ENCODE measurements at places on chromosomes 6 and 20. TPM values are rescaled to one million over a fixed set of nuclear protein-coding genes. Genes with fewer than 3 reads are reported as not detected.

GRCh38 chr6:124694139-124694705, 268.0 kb upstream of the RNF217 start:
- H3K27ac ChIP-seq: no peak overlapping the region
- H3K27me3 ChIP-seq: no peaks in the 10 kb centered on the region
- no peaks in the 10 kb centered on the region for H3K4me1 ChIP-seq
- DNase-seq: no peak
- H3K36me3 ChIP-seq: no peaks in the 10 kb centered on the region

DNA sequence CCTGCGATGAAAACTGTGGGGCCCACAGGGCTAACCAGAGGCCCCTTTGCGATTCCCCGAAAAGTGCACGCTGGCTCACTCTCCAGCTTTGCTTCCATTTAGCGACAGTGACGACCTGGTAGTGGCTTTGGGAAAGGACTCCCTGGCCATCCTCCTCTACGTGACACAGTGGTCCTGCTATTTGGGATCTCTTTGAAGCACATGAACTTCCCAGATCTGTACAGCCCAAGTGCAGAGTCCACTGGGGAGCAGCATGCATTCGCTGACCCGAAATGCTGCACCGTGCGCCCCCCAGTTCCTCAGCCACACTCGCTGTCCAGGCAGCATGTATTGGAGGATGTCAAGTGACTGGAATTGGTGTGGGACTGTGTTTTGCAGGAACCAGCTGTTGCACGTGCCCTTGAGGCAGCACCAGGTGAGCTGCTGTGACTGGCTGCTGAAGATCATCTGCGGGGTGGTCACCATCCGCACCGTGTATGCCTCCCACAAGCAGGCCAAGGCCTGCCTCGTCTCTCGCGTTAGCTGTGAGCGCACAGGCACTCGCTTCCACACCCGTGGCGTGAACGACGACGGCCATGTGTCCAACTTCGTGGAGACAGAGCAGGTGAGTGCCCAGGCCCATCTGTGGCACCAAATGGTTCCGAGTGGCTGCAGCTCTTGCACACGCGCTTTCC, 51.6 kb downstream of the SYNJ2 start:
- H3K27me3 ChIP-seq: no peaks in the 10 kb centered on the region
- H3K4me3 ChIP-seq: no peak overlapping the region
- H3K36me3 ChIP-seq: no peaks in the 10 kb centered on the region
- DNase-seq: no peak
- peaks cover 3% of the 10 kb centered on the region for H3K4me1 ChIP-seq
- no peak overlapping the region for H3K27ac ChIP-seq

DNA sequence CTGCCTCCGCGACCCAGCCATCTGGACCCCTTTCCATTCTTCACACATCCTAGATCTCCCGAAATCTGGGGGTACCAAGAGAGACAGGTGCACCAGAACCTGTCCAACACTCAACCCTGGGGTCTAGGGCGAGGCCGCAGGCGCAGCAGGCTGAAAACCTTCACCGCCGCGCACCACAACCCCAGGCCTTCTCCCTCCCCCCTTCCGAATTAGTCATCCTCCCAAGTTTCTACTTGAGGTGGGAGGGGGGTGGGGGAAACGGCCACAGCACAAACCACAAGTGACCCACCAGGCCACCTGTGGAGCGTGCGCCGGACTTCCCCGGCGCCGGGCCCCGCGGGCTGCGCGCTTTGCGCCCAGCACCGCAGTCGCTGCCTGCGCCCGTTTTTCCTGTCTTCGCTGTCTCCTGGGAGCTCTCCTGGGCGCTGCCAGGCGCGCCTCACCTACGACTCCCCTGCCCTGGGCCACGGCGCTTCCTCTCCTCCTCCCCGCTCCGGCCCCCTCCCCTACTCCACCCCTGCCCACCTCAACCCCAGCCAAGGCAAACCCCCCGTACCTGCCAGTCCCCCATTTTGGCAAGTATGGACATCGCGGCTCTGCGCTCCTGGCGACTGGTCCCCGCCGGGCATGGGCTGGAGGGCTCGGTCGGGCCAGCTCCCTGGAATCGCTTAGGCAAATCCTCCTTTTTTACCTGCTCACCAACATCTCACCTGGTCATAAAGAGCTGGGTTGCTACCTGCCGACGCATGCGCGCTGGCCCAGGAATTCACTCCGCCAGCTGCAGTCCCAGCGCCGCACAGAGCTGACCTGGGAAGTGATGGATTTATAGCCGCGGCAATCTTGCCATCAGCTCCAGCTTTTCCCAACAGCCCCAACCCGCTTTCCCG, 4.2 kb upstream of the TFAP2A start:
- no peak overlapping the region for H3K4me3 ChIP-seq
- no peak for DNase-seq
- H3K36me3 ChIP-seq: no peaks in the 10 kb centered on the region

MYLK2 gene
- total RNA-seq: not detected

IFNGR1 gene
- total RNA-seq: 52.5 TPM

GRCh38 chr20:1894951-1895673, at the start of gene SIRPA:
SIRPA (plus strand) TSS chr20:1895407; CDS start chr20:1895448, 41 bp downstream.
- H3K27me3 ChIP-seq: no peaks in the 10 kb centered on the region
- H3K36me3 ChIP-seq: no peaks in the 10 kb centered on the region
- no peaks in the 10 kb centered on the region for H3K4me1 ChIP-seq

DNA sequence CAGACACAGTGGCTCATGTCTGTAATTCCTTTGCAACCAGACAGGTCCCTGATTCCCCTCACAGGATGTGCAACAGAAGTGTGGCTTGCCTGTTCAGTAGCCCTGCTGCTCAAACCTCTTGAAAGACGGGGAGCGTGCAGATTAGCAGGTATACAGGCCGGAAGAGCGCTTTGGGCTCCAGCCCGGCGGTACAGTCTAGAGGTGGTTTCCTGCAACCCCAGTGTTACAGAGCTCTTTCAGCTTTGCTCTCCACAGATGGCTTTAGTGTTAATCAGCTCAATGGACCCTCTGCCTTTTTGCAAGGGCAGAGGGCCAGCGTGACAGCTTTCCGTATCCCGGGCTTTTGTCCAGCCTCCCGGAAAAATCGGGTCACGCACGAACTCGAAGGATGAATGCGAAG, 67.2 kb upstream of the TNFRSF21 start:
- H3K4me3 ChIP-seq: no peak overlapping the region
- no peaks in the 10 kb centered on the region for H3K36me3 ChIP-seq
- no peaks in the 10 kb centered on the region for H3K4me1 ChIP-seq
- DNase-seq: no peak
- no peaks in the 10 kb centered on the region for H3K27me3 ChIP-seq

BPIFB4 gene
- not detected for total RNA-seq

DNA sequence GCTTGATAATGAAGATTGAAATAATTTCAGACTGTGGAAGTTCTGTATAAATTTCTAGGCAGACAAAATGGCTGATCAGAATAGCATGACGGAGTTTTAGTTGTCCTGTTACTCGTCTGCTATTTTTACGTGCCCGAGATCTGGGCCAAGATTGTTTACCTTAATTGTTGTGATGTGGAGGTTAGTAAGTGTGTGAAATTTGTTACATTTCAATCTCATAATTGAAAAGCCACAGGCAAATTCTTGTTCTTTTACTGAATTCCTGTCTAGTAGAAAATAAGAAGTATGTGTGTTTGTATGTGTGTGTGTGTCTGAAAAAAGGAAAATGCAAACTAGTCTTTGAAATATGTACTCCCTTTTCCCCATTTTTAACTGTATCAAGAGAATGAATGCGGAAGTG, 115.2 kb downstream of the UTRN start:
- H3K27me3 ChIP-seq: no peaks in the 10 kb centered on the region
- DNase-seq: no peak
- H3K36me3 ChIP-seq: no peaks in the 10 kb centered on the region
- H3K27ac ChIP-seq: peak overlapping the region; percentile 40
- peaks cover 7% of the 10 kb centered on the region for H3K4me1 ChIP-seq

- no peak for DNase-seq
- no peaks in the 10 kb centered on the region for H3K27me3 ChIP-seq
Measured at GRCh38 chr6:52953911-52954839, 40.9 kb downstream of the GSTA4 start.

DNA sequence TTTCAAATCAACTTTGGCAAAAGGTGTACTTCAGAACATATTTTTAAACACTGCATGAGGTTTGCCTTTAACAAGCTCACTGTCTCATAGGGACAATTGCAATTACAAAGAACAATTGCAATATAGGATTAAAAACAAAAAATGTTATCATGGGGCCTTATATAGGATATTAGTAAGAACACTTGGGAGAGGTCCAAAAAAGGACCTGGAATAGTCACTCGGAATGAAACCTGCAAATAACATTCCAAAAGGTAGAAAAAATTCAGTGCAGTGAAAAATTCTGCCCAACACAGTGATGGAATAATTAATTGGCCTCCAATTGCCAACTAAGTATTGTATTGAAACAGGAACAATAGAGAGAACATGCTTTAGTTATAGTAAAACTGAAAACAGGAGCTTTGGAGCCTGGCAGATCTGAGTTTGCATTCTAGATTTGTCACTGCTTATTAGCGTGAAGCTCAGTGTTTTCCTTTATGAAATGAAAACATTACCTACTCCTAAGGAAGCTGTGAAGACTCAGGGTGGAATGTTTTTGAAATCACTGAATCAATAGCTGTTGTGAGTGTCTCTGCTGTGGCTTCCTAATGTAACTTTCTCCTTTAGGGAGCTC, 172.6 kb upstream of the BMP5 start:
- no peaks in the 10 kb centered on the region for H3K4me1 ChIP-seq
- H3K27me3 ChIP-seq: no peaks in the 10 kb centered on the region
- DNase-seq: no peak
- H3K36me3 ChIP-seq: no peaks in the 10 kb centered on the region
- no peak overlapping the region for H3K4me3 ChIP-seq
- H3K27ac ChIP-seq: no peak overlapping the region

- no peak for DNase-seq
- H3K27me3 ChIP-seq: no peaks in the 10 kb centered on the region
- no peaks in the 10 kb centered on the region for H3K36me3 ChIP-seq
- H3K27ac ChIP-seq: no peak overlapping the region
- no peaks in the 10 kb centered on the region for H3K4me1 ChIP-seq
- no peak overlapping the region for H3K4me3 ChIP-seq
Measured at GRCh38 chr6:105251689-105252088, 71.9 kb upstream of the POPDC3 start.

OVOL2 gene
- total RNA-seq: 0.48 TPM

DNA sequence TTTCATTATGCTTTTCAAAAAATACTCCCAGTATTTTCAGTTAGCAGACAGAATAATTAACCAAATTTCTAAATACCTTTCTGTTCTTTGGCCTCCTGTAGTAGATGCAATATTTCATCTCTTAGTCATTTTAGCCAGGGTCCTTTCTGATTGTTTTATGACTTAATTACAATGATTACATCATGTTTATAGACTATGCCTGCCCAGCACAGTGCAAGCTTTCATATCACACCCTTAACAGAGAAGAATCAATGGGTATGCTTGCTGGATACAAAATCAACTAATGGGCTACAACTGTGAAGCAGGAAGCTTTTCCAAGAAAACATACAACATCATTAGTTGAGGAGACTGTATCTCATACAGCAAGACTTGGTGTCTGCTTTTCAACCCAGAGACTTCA, 119.8 kb upstream of the NRSN1 start:
- no peak for DNase-seq
- no peak overlapping the region for H3K27ac ChIP-seq
- H3K4me1 ChIP-seq: no peaks in the 10 kb centered on the region
- no peak overlapping the region for H3K4me3 ChIP-seq
- H3K27me3 ChIP-seq: no peaks in the 10 kb centered on the region

COX4I2 gene
- 3.5 TPM for total RNA-seq

GRCh38 chr6:56328728-56329090, 81.3 kb upstream of the COL21A1 start:
- no peaks in the 10 kb centered on the region for H3K4me1 ChIP-seq
- no peaks in the 10 kb centered on the region for H3K36me3 ChIP-seq
- H3K27ac ChIP-seq: no peak overlapping the region
- H3K4me3 ChIP-seq: no peak overlapping the region
- no peaks in the 10 kb centered on the region for H3K27me3 ChIP-seq

DNA sequence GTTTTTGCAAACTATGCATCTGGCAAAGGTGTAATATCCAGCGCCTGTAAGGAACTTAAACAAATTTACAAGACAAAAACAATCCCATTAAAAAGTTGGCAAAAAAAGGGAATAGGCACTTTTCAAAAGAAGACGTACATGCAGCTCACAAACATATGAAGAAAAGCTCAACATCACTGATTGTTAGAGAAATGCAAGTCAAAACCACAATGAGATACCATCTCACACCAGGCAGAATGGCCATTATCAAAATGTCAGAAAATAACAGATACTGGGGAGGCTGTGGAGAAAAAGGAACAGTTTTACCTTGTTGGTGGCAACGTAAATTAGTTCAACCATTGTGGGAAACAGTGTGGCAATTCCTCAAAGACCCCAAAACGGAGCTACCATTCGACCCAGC, 54.2 kb downstream of the TSBP1 start:
- H3K27me3 ChIP-seq: no peaks in the 10 kb centered on the region
- no peak overlapping the region for H3K27ac ChIP-seq
- H3K4me1 ChIP-seq: no peaks in the 10 kb centered on the region
- H3K4me3 ChIP-seq: no peak overlapping the region
- no peak for DNase-seq

C6orf163 gene
- total RNA-seq: 2.8 TPM

DNA sequence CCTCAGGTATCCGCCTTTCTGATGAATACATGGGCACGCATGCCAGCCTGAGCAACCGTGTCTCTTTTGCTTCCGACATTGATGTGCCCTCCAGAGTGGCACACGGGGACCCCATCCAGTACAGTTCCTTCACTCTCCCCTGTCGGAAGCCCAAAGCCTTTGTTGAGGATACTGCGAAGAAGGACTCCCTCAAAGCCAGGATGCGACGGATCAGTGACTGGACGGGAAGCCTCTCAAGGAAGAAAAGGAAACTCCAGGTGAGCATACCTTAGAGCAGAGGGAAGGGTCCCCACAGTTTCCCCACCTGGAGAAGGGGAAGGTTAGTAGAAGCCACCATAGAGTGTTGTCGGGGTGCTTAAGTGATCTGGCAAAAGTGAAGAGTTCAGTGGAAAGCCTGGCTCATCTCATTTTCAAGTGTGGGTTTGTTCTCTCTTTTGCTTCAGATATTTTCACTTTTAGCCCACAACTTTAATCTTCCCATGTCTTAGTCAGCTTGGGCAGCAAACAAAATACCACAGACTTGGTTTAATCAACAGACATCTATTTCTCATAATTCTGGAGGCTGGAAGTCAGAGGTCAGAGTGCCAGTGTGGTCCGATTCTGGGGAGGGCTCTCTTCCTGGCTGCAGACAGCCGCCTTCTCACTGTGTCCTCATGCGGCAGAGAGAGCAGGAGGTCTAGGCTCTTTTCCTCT, 133.5 kb upstream of the CLDN20 start:
- no peaks in the 10 kb centered on the region for H3K36me3 ChIP-seq
- no peaks in the 10 kb centered on the region for H3K4me1 ChIP-seq
- no peak for DNase-seq
- no peak overlapping the region for H3K4me3 ChIP-seq
- no peak overlapping the region for H3K27ac ChIP-seq

WFDC12 gene
- total RNA-seq: not detected

RNF39 gene
- total RNA-seq: 0.31 TPM

MAP3K5 gene
- 92.0 TPM for total RNA-seq

DNA sequence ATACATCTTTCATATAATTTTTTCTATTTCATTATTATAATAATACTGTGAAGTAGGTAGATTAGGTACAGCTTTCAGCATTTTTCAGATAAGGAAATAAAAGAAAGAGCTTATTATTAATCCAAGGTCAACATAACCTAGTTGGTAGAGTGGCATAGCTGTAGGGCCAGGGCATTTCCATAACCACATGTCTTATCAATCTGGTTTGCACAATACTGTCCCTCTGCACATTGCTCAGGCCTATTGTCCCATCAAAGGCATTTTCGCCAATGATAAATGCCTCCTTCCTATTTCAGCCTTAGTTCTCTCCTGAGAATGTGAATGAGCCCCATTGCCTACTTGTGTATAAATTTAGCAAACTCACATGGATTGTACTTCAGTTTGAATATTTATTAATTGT, 234.0 kb downstream of the FUT9 start:
- H3K36me3 ChIP-seq: no peaks in the 10 kb centered on the region
- H3K27ac ChIP-seq: no peak overlapping the region
- no peak overlapping the region for H3K4me3 ChIP-seq

Data from ovary (tissue), 10 donors.